ENCODE measurements at places on chromosomes 16 and 17.

DNA sequence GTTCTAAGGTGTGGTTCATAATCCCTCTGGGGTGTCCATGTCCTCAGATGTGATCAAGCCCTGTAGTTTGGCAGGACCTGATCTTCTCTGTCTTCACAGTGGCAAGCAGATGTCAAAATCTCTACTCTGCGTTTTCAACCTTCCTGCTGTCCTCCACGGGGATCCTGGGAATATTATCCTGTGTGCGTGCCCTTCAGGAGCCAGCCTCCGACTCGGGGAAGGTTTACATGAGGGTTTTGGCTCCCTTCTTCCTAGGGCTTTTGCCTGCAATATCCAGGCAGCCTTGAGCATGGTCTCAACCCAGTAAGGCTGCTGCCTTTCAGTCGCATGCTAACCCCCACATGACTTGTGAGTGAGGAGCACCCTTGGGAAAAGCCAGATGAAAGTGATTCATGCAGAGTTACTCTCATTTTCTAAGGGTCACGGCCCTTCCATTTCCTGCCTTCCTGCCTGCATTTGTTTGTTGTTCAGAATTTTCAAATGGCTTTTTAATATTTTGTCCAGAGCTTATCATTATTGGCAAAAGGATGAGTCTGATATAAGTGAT, 202.2 kb upstream of the CHMP6 start:
- no peak for DNase-seq

- DNase-seq, result no peak
Observed at GRCh38 chr17:81156866-81157805, 8.2 kb upstream of the PVALEF start.

GRCh38 chr16:569445-570254, at the start of gene PIGQ:
Gene PIGQ, plus strand, starts transcription at chr16:569968. Its CDS starts 4,107 bp downstream, at chr16:574075.
- peak; percentile 58 for DNase-seq

GRCh38 chr16:50763211-50763610, 21.3 kb downstream of the CYLD start:
- no peak for DNase-seq

GRCh38 chr17:57823469-57824401, 26.1 kb downstream of the MRPS23 start:
- no peak for DNase-seq

All from MM.1S (cell line).